ENCODE measurements at places on chromosomes 5 and 9. TPM values are rescaled to one million over a fixed set of nuclear protein-coding genes. Genes with fewer than 3 reads are reported as not detected.

GRCh38 chr5:88925692-88926490, 42.9 kb upstream of the MEF2C start:
- no peak for DNase-seq

- no peak for DNase-seq
Observed at GRCh38 chr5:120582635-120583034, 118.5 kb downstream of the PRR16 start.

GRCh38 chr5:111074244-111074643, 2.7 kb downstream of the TSLP start:
- no peak for DNase-seq

GRCh38 chr9:91519520-91520277, 96.1 kb upstream of the NFIL3 start:
- DNase-seq, result no peak

- no peak for DNase-seq
Observed at GRCh38 chr5:82642313-82642712, 364.2 kb upstream of the RPS23 start.

DNA sequence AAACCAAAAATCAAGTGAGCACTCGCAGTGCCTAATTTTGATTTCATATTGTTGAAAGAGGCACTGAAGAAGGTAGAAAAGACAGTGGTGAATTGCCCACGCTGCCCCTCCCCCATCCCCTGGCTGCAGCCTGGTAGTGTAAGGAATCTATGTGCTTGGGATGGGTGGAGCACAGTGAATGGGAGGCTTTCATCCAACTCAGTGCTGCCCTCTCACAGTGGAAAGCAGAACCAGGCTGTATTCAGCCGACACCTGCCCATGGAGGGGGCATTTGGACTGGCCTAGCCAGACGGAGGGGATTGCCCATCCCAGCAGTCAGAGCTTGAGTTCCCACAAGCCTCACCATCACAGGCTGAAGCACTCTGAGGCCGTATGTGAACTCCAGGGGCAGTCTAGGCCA, 800.4 kb upstream of the DMAC1 start:
- DNase-seq, result no peak

- DNase-seq, result no peak
Observed at GRCh38 chr9:91546574-91546973, 122.9 kb upstream of the NFIL3 start.

DNA sequence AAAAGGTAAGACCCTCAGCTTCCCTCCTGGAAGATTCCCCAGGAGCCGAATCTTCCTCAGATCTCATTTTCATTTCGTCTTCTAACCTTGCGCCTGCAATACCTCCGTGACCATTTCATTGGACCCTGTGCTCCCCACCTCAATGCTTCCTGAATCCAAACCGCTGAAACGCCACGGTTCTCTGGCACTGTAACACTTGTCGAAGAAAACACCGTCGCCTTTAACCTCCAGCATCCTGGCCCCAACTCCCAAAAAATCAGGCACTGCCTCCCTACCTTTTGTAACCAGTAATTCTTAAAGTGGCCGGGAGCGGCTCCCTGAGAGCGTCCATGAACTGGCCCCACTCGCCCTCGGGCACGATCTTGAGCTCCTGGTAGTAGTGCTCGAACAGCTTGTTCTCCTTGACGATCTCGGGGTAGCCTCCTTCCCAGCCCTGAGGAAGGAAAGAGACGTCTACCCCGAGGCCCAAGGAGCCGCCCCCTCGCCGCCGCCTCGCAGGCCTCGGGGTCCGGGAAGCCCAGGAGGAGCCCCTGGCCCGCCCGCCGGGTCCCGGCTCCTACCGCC, 438 bp downstream of the NSUN2 start:
- DNase-seq, result no peak

Gene DRD1
- not detected for total RNA-seq

Gene SPATA31E1
- total RNA-seq, result not detected

Measured in PC-9 (cell line).